ENCODE measurements at places on chromosomes 4 and X.

DNA sequence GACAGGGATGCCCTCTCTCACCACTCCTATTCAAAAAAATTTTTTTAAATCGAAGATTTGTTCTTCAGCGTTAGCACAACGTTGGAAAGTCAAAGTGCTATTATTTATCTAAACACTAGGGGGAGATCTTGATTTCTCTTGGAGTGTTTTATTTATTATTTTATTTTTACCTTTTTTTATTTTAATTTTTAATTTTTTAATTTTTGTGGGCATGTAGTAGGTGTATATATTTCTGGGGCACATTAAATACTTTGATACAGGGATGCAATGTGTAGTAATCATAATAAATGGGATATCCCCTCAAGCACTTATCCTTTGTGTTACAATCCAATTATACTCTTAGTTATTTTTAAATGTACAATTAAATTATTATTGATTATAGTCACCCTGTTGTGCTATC lies 37.4 kb upstream of the SLC10A4 start:
- no peak for DNase-seq

DNA sequence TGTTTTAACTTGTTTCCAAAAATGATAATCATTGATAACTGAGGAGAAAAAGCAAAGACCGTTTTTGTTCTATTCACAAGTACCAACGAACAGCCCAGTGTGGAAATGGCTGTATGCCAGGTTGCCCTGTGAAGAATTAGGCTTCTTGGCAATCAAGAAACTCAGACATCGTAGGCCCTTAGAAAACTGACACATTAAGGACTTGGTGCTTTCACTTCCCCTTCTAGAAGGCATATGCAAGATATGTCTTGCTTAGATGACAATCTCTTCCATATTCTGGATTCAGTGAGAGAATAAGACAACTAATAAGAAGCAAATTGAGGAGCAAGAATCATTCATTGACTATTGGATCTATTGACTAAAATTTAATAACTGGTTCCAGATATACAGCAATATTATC lies 56.6 kb downstream of the ANAPC10 start:
- DNase-seq = no peak

DNA sequence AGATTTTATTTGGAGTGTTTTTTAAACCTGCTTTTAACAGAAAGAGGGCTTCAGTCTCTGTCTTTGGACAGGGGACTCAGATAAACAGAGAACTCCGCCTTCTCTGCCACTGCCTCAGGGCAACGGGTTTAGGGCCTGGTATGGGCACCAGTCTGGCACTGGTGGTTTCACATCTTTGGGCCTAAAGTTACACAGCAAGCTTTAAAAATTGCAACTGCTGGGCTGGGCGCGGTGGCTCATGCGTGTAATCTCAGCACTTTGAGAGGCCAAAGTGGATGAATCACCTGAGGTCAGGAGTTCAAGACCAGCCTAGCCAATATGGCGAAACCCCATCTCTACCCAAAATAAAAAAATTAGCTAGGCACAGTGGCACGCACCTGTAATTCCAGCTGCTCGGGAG lies 10.3 kb upstream of the NAT8L start:
- no peak for DNase-seq

- DNase-seq = no peak
Observed at GRCh38 chr4:187059021-187059420, 335.4 kb upstream of the FAT1 start.

- no peak for DNase-seq
Observed at GRCh38 chr4:124937993-124938392, 225.5 kb upstream of the ANKRD50 start.

GRCh38 chr4:110778521-110778920 lies 155.6 kb upstream of the PITX2 start:
- no peak for DNase-seq

- no peak for DNase-seq
Observed at GRCh38 chr4:127174616-127175015, 458.1 kb upstream of the INTU start.

DNA sequence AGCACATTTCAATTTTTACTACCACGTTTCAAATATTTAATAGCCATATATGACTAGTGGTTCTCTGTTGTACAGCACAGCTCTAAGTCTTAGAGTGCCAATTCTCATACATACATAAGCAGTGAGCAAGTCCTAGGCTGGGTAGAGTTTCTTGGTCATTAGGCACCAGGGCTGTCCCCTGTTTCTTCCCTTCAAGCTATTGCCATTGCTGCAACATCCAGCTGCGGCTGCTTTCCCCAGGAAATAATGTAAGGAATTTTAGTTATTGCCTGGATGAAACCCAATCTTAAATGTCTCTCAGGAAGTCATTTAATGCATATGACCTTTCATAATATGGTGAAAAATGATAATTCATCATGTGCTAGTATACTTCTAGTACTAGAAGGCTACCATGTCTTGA lies 74.1 kb upstream of the PPP3CA start:
- DNase-seq = no peak

- DNase-seq = no peak
Observed at GRCh38 chr4:150072906-150073714, 5.1 kb upstream of the DCLK2 start.

GRCh38 chr4:58274553-58274952 lies 1164.4 kb upstream of the IGFBP7 start:
- no peak for DNase-seq

DNA sequence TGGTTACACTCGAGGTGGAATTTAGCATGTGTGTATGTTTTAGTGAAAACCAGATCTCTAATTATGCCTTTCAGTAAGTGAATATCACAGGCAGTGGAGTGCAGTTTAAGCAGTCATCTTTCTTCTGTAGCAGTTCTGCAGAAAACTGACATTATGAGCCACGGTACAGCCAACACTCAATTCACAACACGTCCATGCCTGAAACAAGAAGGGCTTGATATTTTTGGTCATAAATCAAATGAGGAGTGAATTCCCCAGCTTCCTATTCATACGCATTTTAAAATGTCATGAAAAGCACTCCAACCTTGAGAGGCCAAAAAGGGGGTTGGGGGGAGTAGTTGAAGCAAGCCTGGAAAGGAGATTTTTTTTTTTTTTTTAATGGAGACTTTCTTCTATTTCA lies 316.7 kb downstream of the ARHGAP10 start:
- no peak for DNase-seq

DNA sequence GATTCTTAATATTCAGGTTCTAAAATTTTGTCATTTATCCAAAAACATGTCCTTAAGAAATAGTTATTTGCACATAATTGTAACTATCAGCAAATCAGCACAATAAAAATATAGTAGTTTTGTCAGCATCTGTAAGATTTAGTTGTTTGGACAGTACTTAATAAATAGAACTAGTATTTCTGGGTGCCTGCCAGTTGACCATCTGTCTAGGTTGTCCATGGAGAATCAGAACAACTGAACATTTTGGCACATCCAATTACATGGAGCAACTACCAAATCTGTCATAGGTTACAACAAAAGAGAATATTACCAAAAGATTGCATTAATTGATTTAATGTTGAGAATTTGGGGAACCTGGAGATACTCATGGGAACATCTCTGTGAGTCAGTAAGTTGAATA lies 305.5 kb upstream of the TACR3 start:
- DNase-seq = no peak

DNA sequence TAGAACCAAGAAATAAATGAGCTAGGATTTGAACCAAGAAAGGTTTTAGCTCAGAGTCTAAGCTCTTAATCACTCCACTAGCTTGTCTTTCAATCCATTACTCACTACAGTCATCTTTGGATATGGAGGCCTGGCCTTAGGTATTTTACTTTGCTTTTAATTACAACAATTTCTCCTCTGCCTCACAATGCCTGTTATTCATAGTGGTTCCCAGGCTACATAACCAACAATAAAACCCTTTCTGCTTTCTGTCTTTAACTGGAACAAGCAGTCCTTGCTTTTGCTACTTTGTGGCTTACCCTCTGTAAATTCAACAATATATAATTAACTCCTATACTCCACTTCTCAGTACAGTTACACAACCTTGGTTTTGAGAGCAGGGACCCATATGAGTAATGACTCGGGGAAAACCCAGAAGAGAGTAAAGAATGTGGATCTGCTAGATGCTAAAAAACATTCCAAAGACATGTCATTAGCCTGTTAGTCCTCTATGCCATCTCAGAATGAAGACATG lies 94.7 kb upstream of the NAP1L5 start:
- no peak for DNase-seq
